ENCODE measurements at places on chromosomes 2 and 18.

DNA sequence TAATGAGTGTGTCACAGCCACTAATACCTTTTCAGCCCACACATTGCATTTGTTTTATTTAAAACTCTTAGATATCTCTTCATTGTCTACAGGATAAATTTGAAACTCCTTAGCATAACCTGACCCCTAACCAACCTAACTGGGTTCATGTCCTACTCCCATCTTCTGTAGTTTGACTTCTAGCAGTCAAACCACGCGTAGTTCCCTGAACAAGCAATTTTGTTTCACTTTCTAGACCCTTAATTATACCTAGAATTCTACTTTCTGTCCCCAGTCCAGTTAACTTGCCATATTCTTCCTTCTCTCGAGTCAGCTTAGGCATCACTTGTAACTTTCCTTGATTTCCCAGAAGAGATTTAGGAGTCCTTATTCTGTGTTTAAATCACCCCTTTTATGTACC is 55.1 kb downstream of the RBBP8 start:
- no peak for DNase-seq

GRCh38 chr2:1796232-1796930 is 52.1 kb upstream of the PXDN start:
- no peak for DNase-seq

DNA sequence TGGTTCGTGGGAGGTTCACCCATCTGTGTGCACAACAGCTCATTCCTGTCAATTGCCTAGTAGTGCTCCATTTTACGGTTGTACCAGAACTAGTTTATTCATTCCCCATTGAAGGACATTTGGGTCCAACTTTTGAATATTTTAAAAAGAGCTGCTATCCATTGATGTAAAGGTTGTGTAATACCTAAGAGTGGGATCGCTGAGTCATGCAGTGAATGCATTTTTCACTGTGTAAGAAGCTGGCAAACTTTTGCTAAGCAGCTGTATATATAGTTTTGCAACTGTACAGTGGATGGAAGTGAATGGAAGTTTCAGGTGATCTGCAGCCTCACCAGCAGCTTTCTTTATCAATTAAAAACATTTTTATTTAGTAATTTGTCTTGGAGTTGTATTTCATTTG is 104.5 kb downstream of the DCDC2C start:
- DNase-seq: no peak

GRCh38 chr2:234032279-234032856 is 18.1 kb upstream of the SPP2 start:
- DNase-seq: peak; percentile 54

GRCh38 chr2:206083602-206084438 is 2.2 kb downstream of the INO80D start:
- no peak for DNase-seq

GRCh38 chr2:51324051-51324450 is 292.1 kb upstream of the NRXN1 start:
- DNase-seq: no peak

DNA sequence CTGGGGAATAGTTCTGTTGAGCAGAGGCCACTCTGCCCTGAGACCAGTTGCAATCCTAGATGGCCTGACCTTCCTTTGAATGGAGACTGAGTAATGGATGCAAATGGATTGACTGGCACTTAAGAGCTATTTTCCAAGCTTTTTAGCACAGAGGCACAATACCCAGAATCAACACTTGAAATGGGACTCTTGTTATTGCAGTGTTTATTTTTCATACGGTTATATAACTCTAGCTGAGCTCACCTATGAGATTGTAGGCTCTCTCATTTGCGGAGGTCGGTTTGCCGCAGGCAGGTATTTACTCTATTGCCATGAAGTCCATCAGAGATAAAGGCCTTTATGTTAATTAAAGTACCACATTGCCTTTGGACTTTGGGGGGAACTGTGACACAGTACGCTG is 422.3 kb upstream of the CELF4 start:
- DNase-seq: no peak

DNA sequence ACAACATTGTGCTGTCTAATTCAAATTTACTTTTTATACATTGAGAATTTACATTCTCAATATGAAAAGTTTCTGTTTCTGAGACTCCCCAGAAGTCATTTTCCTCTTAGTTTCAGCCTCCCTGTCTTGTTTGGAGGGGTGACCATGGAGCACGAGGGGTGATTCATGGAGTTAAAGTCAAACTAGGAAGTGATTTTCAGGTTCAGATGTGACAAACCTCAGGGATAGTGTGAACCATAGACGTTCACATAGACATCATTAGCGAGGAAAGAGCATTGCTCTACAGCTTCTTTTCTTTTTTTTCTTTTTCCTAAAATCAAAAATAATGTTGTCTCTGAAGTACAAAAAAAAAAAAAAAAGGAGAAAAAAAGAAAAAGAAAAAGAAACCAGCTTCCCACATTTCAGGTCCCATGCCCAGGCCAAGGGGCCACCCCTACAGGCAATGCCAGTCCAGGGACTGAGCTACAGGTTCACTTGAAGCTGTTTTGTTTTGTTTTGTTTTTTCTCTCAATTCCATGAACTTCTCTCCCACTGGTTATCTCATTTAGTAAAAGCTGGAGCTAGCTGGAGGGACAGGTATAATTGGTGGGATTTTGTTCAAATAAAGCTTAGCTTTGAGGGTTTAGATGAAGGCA is 18.1 kb upstream of the LCLAT1 start:
- DNase-seq: no peak

GRCh38 chr2:215435280-215435869 is 493 bp downstream of the FN1 start:
- DNase-seq: no peak

- DNase-seq: no peak
Measured at GRCh38 chr2:176136374-176137251, 7.1 kb downstream of the HOXD8 start.

GRCh38 chr2:38581193-38582147 is 21.3 kb downstream of the HNRNPLL start:
- DNase-seq: peak; percentile 87

DNA sequence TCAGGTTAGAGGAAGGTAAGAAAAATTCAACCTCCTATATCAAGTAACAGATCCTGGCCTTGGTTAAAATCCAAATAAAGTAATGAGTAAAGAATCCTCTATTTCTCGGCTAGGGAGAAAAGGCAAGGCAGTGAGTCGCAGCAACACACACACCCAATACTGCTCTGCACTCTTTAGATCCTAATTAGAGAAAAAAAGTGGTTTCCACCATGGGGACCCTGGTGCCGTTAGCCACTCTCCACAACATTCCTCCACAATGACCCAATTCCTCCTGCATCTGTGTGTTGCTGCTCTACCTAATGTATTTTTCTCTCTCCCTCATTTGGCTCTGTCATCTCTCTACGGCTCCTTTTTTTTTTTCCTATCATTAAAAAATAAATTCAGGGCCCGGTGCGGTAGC is 462.7 kb downstream of the METTL4 start:
- no peak for DNase-seq

DNA sequence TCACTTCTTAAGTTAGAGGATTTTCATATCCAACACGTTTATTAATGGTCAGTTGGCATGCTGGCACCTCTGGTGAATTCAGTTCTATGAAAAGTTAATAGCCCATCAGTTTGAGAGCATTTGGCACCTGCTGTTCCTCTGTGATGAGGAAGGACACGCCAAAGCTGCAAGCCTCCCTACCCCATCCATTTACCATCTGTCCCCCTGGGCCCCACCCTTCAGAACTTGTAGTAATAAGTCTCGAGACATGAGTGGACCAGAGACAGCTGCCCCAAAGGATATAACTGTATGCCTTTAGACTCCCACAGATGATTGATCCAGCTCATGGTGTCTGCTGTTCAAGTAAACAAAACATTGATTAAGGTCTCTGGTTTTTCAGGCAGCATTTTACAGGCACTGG is 6.3 kb downstream of the OST4 start:
- no peak for DNase-seq

DNA sequence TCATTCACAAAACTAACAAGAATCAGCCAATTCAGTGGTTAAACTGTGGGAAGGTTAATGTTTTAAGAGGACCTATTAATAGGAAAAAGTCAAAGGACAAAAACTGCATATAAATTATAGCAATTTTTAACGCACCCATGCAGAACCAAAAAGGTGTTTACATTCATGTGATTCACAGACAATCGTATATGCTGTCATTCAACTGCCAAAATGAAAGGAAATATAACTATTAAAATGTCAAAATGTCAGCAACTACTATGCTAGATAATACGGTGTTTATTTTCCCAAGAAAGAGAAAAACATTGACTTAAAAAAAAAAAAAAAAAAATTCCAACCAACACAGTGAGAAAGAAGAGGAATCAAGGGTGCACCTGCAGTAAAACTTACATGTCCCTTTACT is 48.5 kb downstream of the DYM start:
- no peak for DNase-seq

DNA sequence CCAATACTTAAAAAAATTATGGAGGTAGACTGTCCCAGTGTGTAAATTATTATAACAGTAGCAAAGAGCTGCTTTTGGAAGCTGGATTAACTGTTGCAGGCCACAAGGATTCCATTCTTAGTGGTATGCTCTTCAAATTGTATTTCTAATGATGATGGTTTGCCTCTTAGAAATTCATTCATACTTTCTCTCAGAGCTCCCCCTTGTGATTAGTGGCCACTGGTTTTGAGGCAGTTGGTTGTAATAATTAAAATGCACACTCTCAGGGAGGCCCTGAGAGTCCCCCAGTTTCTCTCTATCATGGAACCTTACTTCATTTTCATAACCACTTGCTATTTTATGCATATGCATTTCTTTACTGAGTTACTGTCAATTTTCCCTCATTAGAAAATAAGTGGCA is 122.5 kb downstream of the PLA2R1 start:
- DNase-seq: no peak

DNA sequence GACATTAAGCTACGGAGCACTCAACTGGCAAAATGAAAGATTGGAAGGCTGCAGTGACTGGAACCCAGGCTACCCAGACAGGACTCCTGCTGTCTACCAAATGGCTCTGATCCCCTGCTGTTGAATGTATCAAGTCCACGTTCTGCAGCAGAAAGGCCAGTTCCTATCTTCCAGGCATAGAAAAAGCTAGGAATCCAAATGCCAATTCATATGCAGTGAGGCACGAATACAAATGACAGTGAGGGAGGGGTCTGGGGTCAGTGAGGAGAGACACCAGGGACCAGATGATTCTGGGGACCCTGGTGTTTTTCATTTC is 5.3 kb downstream of the NRP2 start:
- no peak for DNase-seq
